ENCODE measurements at places on chromosomes 1 and 21.

DNA sequence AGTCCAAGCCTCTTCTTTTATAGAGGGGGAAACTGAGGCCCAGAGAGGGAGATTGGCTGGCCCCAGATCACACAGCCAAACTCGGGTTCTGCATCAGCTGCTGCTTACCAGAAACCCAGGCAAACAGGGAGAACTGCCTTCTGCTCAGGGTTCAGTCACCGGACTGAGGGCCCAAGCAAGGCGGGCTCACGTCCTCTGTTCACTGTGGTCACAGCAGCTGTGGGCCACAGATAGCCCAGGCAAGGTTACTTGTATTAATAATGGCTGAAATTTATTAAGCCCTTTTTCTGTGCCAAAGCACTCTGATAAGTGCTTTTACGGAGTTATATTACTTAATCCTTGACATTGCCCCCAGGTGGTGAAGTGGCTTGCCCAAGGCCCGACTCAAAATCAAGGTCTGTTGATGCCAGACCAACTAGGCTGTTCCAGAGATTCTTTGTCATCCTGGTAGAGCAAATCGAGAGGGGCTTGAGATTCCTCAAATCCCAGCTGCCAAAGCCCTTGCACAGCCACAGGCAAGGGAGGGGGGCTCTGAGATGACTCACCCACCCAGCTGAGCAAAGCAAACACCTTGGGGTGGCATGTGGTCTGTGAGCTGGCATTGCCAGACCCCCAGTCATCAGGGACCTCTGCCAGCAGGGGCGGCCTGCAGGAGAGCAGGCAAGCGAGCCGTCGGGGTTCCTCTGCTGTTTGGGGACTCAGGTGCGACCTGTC is 36.5 kb downstream of the EPHB2 start:
- no peak for DNase-seq

- DNase-seq, result no peak
Measured at GRCh38 chr1:217138173-217138765, 415.0 kb upstream of the ESRRG start.

GRCh38 chr1:198156745-198157240 is at the start of gene NEK7:
TSS of gene NEK7 (plus strand) at chr1:198156998. CDS start at chr1:198232581, 75,583 bp downstream.
- no peak for DNase-seq

DNA sequence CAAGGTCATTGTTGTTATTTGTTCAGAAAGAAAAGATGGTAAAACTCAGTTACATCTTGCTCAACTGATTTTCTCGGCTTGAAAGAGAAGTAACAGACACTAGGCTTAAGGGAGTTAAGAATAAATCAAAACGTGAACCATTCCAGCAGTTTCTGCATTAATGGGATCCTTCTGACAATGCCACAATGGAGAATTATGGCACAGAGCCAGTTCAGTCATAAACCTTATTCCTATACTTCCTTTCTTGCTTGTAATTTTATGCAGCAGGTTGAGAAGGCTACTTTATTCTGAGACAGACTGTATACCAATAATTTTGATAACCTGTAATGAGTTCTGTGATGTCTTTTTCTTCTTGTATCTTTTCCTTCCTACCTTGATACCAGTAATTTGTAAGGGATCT is 167.0 kb downstream of the C1orf21 start:
- DNase-seq, result no peak

DNA sequence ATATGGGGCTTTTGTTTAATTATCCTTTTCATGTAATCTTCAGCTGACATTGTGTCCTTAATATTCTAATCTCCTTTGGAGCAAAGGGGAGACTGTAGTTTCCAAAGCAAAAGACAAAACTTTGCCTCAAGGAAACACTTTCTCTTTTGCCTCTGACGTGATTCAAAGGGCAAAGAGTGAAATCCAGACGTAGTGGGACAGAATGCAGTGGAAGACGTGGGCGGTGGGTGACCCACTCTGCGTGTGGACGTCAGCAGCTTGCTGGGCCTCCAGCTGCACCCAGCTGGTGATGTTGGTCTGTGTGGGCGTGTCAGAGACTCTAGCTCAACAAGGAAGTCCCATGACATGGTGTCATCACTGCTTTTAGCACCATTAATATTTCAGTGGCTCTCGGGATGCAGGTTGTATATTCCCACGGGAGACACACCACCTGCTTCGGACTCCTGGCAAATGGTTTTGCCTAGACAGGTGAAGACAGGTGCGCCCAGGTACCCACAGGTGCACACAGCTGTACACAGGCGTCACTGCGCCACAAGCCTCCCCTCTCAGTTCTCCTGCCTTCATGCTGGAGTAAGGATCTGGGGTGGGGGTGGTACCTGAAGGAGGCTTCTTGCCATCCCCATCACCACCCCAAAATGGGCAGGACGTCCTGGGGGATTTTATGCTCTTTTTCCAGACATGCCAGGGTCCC is 292.1 kb upstream of the VAMP3 start:
- no peak for DNase-seq

- no peak for DNase-seq
Measured at GRCh38 chr1:47835409-47835808, 161.8 kb downstream of the TRABD2B start.

- DNase-seq, result no peak
Measured at GRCh38 chr1:212721388-212722247, 22.0 kb upstream of the BATF3 start.
